ENCODE measurements at places on chromosomes 4 and X.
A peak's percentile ranks its signal among the peaks of the same experiment; 100 is the strongest.

- no peak for DNase-seq
These were observed 25.5 kb downstream of the MMAA start for GRCh38 chr4:145644699-145645098.

- peak; percentile 22 for DNase-seq
These were observed 7.2 kb downstream of the ANKRD17 start for GRCh38 chr4:73251384-73251783.

GRCh38 chrX:23694606-23695005, 27.3 kb downstream of the PRDX4 start:
- peak; percentile 58 for DNase-seq

DNA sequence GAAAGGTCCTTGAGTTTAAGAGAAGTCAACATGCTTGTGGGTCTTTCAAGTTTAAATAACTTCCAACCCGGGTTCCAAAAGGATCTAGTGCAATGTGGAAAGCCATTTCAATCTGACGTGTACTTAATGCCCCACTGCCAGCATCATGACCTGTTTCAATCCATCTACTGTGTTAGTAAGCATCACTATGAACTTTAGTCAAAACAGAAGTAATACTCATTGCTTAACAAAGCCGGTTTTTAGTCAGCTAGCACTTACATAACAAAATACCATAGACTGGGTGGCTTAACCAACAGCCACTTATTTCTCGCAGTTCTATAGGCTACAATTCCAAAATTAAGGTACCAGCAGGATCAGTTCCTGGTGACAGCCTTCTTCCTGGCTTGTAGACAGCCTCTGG, 677.5 kb downstream of the DMD start:
- no peak for DNase-seq

DNA sequence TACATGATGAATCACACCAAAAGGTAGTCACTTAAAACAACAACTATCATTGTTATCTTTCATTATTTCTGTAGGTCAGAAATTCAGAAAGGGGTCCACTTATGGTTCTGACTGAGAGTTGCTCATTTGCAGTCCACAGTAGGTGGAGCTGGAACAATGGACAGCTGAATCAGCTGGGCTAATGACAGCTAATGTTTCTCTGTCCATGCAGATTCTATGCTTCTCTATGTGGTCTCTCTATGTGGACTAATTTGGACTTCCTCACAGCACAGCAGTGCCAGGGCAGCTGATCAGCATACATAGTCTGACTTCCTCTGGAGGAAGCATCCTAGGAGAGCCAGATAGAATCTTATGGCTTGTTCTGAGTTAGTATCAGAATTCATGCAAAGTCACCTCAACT, 131.7 kb upstream of the INTU start:
- DNase-seq = peak; percentile 12

DNA sequence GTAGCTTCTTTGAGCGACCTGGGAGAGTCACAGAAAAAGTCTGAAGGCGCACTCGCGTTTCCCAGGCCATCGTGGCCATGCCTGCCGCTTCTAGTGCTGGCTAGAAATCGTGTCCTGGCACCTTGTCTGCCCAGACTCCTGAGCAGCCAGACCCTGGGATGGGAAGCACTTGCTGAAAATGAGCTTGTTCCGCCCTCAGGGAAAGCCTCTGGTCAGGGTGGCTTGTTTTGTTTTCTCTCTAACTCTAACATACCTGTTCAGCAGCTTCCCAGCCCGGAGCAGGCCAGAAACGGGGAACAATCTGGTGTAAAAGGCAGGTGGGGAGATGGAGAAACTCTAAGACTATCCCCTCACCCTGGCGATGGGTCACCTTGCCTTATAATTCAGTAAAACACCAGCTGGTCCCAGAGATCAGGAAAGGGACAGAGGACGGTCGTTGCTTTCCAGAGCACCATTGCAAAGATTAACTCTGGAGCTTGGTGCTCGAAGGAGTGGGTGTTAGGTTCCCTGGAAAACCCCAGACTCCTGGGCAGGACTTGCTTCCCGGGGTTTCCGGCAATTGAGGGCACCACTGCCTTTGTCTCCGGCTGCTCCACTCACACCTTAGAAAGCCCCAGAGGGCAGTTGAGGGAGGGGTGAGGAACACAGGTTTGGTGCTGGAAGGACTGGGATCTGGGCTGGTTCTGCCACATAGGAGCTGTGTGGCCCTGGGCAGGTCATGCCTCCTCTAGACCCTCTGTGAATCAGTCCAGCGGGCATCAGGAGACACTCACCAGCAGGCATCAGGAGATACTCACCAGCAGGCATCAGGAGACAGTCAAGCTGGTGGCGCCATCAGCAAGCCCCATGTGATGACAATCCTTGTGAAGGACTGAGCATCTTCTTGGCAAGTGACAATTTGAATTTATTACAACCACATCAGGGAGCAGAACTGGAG, 4.5 kb upstream of the SH3TC1 start:
- DNase-seq = no peak

GRCh38 chrX:7620560-7620959, 222.4 kb upstream of the VCX start:
- DNase-seq = no peak

GRCh38 chrX:10243106-10243505, 86.3 kb downstream of the CLCN4 start:
- peak; percentile 7 for DNase-seq

DNA sequence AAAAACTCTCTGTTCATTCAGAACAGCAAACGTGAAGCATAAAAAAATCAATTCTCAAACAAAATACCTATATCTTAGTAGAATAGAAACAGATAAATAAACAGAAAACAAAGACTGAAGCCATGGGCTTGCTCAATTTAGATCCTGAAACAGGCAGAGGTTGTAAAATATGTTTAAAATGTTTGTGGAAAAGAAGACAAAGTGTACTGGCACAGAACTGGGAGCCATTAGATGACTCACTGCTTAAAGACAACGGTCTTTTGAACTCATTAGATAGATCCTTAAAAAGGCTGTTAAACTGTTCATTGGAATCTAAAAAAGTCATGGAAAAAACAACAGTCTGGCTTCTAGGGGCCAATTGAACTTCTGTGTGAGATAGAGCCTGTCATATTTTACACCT, 247.0 kb upstream of the NDST4 start:
- no peak for DNase-seq

DNA sequence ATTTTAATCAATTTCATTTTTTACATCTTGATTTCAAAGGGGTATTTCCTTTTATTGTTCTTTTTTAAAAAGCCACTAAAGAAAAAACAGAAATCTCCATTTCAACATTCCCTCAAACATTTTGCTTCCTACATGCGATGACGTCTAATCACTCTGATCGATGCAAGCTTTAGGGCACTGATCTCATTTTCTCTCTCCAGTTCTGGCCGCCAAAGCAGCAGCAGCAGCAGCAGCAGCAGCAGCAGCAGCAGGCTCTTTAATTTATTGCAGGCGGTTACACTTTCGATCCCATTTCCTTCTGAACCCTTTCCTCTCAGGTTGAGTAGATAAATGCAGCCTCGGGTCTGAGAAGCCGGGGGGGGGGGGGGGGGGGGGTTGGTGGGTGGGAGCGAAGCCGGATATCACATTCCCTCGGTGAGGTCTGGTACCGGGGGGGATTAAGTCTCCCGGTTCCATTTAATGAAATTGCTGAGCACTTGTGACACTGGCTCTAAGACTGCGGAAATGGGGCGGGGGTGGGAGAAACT, 3.4 kb upstream of the PCDH7 start:
- peak; percentile 45 for DNase-seq

DNA sequence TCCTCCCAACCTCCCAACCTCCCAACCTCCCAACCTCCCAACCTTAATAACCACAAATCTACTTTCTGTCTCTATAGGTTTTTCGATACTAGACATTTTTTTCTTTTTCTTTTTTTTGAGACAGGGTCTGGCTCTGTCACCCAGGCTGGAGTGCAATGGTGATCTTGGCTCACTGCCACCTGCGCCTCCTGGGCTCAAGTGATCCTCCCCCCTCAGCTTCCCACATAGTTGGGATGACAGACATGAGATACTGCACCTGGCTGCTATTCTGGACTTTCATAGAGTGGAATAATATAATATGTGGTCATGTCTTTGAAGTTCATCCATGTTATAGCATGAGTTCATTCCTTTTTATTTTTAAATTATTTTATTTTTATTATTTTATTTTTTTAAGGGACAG, 39.5 kb upstream of the ZFX start:
- no peak for DNase-seq

GRCh38 chrX:109934434-109934833, 68.5 kb upstream of the TMEM164 start:
- DNase-seq = peak; percentile 22

GRCh38 chr4:143185253-143186107, 763 bp downstream of the USP38 start:
- DNase-seq = peak; percentile 32

DNA sequence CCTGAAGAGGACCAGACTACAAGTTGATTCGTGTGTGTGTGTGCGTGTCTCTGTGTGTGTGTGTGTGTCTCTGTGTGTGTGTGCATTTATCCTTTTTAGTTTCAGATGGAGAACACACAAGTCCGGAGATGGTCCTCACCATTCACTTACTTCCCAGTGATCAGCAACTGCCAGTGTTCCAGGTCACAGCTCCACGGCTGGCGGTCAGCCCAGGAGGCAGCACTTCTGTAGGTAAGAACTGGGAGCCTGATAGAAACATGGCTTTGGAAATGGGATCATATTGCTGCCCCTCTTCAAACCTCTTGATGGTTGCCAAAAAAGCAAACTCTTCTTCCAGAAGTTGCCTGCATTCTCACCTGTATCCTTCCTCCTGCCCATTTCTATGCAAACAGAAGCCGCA, 122.6 kb upstream of the ANXA3 start:
- no peak for DNase-seq

DNA sequence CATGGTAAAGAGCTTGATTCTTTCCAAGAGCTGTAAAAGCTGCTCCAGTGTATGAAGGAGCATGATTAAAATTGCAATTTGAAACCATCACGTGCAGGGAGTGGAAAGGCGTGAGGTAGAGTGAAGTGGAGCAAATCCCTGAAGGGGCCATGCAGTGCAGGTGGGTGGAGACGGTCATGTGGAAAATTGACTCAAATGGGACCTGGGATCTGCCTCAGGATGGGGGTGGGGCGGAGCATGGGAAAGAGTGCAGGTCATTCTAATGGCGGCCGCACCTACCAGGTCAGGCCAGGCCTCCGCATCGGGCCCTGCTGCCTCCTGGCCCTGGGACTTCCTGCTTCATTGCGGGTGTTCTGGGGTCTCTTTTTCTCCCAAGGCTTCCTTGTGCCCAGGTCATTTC, 25.3 kb upstream of the TRIM60 start:
- DNase-seq = no peak

GRCh38 chrX:75158054-75158453, 2.0 kb upstream of the ABCB7 start:
- no peak for DNase-seq

GRCh38 chr4:18684932-18685331, 663.4 kb upstream of the LCORL start:
- DNase-seq = peak; percentile 10

- peak; percentile 18 for DNase-seq
These were observed 7.7 kb downstream of the SCML1 start for GRCh38 chrX:17744896-17745523.

- peak; percentile 79 for DNase-seq
These were observed 19.9 kb downstream of the AR start for GRCh38 chrX:67563469-67564448.
